ENCODE measurements at places on chromosomes 16 and 17.

DNA sequence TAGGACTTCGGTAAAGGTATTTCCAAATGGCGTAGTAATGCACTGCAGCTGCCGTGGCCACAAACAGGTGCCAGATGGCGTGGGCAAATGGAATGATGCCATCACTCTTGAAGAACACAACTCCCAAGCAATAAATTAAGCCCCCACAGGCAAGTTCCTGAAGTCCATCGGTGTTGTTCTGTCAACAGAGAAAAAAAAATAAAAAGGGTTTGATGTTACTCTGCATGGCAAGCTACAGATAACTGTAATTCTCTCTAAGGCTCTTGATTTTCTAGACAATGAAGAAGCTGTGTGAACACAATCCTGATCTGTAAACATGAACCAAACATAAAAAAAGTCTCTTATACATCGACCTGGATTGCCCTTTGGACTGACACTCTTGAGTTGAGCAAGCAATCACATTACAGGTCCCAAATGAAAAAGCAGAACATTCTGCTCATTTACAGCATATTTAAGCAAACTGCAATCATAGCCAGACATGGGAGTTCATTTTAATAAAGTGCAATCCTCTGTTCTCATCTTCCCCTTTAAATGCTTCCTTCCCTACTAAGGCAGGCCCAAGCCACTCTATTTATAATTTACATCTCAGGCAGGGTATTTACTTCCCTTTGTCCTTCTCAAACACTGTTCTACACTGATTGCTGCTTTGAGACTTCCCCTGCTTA lies 27.1 kb downstream of the MMD start:
- peak; percentile 42 for DNase-seq

- DNase-seq: no peak
Observed at GRCh38 chr17:71764505-71764904, 356.3 kb upstream of the SOX9 start.

GRCh38 chr16:72878301-72879269 lies 169.3 kb downstream of the ZFHX3 start:
- DNase-seq: no peak

DNA sequence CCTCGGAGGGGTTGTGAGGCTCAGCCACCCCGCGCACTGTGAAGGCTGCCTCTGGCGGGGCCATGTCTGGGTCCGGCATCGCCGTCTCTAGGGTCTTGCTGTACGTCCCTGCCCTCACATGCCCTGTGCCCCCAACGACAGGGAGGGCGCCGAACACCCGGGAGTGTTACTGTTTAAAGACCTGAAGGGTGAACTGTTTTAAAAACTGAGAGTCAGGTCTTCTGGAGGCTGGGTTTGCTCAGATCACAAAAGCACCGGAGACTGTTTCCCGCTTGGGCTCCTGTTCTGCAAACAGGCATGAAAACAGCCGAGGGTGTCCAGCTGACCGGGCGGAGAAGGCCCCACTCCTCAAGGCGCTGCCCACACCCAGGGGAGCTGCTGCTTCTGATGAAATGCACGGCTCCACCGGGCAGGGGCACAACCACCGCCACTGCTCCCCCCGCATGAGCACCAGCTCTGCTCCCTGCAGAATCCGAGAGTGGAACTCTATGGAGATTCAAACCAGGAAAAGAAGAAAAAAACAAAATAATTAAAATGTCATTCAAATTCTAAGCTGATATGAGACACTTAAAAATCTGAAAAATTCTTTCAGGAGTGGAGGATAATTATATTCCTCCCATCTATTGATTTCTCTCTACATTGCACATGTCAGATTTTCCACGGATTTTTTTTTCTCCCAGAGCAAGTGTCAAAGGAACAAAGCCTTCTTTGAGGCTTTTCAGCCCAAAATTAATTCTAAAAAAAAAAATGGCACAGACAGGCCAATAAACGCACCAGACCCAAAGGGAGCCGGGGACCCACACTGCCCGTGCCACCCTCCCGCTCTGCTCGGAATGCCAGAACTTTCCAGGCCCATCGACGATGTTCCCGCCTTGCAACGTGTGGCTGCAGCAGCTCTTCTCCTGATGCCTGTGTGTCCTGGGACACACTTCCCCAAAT lies 74.3 kb downstream of the LMF1 start:
- no peak for DNase-seq

DNA sequence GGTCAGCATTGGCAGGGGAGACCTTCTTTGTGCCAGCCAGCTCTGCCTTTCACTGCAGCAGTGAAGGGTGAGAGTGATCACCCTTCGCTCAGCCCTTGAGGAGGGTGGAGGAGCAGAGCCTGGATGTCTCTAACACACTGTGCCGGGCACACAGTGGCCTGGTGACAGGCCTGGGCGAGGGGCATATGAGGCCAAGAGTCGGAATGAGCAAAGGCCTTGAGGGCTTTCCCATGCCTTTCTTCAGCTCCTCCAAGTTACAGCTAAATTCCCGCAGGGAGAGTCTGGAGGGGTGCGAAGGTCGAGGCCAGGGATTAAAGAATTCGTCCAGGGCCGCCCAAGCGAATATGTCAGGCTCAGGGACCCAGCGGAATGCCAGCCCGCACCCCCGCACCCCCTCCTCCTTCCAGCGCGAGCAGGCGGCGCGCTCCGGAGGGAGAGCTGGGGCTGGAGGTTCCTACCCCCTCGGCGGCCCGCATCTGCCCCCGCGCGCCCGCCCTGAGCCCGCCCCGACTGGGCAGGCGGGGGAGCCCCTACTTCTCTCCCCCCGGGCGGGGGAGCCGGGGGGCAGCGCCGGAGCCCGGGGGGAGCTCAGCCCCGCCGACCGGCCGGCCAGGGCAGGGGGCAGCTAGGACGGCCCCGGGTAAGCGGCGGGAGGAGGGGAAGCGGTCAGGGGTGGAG lies at the start of gene RASL10B:
Gene RASL10B, plus strand, starts transcription at position 401 of the 678 bp plus-strand sequence. CDS start 3,546 bp downstream, outside the sequence.
- DNase-seq: peak; percentile 60

- DNase-seq: no peak
Observed at GRCh38 chr16:6956511-6956910, 376.1 kb upstream of the RBFOX1 start.

GRCh38 chr17:44779211-44780025 lies 20.6 kb downstream of the ADAM11 start:
- DNase-seq: peak; percentile 90

All from femur (tissue), 1 donor.